ENCODE measurements at places on chromosomes 6 and 20.

GRCh38 chr6:154462425-154462824 is 48.1 kb downstream of the CNKSR3 start:
- no peak for DNase-seq

- no peak for DNase-seq
Measured at GRCh38 chr6:105301072-105301503, 101.8 kb downstream of the PREP start.

GRCh38 chr20:50513169-50514034 is 3.2 kb downstream of the PTPN1 start:
- DNase-seq = peak; percentile 57

GRCh38 chr6:9484091-9484490 is 930.8 kb downstream of the TFAP2A start:
- no peak for DNase-seq

DNA sequence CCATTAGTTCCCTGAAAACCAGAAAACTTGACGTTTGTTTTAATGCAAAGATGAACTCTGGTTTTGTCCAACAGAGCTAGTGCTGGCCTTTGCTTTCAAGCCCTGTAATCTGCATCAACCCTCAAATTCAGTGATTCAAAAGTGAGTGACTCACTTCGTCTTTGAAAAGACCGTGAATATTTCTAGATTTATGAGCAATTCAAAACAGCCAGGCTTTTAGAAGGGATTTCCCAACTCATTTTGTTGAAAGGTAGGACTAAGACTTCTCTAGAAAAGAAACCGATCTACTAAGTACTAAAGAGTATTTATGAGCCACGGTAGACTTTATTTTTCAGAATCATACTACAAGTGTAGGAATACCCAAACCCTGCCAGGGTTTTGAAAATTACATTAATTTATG is 121.5 kb downstream of the UST start:
- DNase-seq = no peak

- no peak for DNase-seq
Measured at GRCh38 chr6:168863467-168863866, 390.2 kb downstream of the THBS2 start.

DNA sequence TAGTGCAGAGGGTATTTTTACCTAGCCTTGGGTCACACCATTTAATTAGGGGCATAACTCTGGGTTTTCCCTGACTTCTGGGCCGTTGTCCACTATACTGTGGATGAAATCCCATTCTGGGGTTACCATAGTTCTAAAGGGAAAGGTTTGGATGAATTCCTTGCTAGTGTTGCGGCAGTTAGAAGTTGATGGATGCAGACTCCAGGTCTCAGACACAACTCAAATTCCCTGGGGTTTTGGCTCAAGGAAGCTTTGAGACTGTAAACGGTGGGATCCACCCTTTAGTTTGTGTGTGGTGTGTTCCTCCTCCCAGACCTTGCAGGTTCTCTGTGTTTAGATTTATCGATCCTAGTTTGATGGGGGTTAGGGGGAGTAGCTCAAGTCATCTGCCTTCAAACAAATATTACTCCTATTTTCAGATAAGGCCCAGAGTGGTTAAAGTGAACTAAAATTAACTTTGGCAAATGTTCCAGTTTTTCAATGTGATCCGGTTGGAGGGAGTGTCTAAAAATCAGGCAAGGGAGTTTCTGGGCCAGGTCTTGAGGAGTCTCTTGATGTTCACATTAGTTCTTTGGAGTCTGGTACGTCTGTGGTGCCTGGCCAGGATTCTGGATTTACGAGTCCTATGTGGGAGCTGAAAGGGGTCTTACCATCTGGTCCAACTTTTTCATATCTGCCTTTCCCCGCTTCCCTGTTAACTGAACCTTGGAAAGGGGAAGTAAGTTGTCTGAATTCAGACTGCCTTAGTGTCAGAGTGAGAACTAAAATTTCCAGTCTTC is 1.5 kb downstream of the RALY start:
- no peak for DNase-seq

DNA sequence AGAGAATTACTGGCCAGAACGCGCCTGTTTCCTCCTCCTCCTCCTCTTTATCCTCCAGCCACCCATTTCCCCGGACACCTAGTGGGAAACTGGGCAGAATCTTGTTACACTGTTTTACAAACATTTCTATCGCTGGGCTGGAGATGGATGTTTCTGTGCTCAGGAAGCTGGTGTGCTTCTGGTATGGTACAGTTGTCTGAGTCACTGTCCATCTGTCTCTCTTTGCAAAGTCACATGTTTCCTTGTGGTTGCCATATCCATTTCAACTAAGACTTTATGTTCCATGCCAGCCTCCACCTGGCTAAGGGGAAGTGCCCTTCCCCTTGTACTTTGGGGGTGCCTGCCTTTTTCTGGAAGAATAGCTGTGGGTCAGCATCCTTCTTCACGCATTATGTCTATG is 52.9 kb upstream of the SLC22A16 start:
- DNase-seq = no peak

DNA sequence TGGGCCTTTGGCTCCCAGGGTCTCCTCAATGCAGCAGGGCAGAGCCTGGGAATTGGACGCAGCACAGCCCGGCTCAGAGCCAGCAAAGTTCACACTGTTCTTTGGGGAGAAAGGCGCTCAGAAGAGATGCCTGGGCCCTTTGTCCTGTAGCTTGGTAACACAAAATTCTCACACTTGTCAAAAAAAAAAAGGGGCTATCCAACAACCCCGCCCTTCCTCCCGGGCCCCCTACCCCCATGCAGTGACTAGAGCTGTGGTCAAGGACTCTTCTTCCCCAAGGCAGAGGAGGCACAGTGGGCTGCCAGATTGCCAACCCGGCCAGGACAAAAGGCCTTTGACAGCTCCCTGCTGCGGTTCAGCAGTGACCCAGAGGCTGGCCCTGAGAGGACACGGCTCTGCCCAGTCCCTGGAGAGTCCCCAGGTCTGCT is 2.0 kb downstream of the NKAIN4 start:
- DNase-seq = no peak

DNA sequence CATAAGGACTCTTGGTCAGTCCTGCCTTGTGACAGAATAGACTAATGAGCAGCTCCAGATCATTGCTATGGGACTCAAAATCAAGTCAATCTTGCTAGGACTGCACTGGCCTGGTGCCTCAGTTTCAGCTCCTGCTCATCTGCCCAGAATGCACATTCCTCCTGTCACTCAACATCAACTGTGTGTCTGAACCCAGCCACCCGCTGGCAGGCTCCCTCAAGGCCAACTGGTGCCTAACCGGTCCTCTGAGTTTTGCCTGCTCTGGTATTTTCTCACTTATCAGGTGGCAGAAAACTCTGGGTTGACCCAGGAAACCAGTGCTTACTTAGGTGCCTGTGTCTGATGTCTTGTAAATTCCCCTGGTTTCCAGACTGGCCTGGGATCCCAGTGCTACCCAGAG is 297.7 kb downstream of the DHX35 start:
- DNase-seq = no peak
